Cardiac septum (tissue), 1 donor: ENCODE measurements at places on chromosomes 4 and X.

DNA sequence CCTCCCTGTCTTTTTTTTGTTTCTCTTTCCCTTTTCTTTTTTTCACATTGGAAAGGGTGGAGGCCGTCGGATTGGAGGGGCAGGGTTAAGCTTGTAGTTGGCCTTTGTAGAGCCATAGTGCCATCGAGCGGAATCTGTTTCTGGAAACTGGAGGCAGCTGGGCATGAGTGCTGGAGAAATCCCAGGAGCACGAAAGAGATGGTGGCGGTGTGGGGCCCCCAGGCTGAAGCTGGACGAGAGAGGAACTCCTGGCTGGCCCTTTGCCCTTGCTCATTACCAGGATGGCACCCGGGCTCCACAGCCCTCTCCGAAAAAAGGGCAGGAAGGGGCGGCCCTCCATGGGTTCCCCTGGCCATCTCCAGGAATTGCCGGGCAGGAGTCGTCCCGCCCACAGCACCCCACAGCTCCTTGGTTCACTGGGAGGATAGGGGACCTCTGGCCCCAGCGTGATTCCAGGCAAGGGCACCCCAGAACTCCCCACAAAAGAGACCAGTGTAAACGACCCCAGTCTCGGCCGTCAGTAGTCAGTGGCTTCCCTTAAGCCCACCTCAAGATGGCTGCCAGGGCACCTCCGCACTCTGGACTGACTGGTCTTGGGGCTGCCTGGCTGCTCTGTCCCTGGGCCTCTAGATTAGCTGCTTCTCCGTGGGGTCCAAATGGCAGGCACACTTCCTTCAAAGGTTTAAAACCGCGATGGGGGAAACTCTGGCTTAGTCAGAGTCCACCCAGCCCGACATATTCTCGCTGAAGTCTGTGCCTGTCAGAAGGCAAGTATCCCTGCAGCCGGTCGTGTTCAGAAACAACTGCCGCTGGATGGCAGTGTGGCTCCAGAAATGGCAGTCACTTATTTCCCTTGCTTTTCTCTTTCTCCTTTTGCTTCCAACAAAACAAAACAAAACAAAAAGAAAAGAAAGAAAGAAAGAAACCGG is 74.1 kb downstream of the NBDY start:
- peak; percentile 87 for DNase-seq

DNA sequence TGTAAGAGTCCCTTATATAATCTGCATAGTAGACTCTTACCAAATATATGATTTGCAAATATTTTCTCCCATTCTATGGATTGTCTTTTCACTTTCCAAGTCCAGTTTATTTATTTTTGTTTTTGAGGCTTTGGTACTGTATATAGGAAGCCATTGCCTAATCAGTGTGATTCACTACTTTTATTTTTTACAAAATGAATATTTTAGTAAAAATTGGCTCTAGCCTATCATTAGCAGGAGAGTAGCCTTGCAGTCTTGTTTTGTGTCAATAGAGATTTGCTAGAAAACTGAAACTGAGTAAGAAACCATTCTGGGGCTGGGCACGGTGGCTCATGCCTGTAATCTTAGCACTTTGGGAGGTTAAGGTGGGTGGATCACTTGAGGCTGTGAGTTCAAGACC is 199.9 kb upstream of the MAB21L2 start:
- DNase-seq, result no peak

GRCh38 chr4:24565054-24565453 is 19.3 kb downstream of the DHX15 start:
- no peak for DNase-seq

GRCh38 chr4:2942037-2942531 is 21.1 kb downstream of the NOP14 start:
- DNase-seq, result no peak

DNA sequence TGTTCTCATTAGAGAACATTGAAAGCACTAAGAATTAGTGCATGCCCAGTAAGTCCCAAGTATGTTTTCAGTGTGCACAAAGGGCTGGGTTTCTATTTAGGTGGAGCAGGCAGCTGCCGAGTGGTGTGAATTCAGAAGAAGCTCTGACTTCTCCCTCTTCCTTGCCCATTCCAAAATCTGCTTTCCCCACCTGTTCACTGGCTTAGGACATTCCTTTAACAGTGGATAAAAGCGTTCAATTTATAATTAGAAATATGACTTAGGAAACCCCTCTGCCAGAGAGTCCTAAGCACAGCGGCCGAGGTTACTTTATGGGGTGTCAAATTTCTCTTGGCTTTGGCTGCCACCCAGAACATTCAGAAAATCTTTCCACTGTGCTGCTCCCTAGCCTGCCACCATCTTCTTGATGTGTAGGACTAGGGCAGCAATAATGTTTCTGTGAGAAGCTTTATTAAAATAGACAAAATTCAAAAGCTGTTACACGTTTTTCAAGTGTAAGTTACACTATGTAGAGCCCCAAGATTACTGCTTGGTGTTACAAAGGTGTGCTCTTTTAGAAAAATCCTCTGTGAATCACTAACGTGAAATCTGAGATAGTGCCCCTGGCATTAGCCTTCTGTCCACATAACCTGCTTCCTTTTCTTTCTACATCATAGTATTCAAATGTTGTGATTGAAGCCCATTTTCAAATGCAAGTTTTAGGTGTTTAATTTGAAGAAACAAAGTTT is 191.6 kb upstream of the ANKRD50 start:
- no peak for DNase-seq

- DNase-seq, result no peak
Measured at GRCh38 chr4:124803026-124803425, 90.5 kb upstream of the ANKRD50 start.

GRCh38 chr4:17284323-17285175 is 227.3 kb downstream of the QDPR start:
- no peak for DNase-seq

- no peak for DNase-seq
Measured at GRCh38 chr4:48403779-48404178, 62.5 kb downstream of the SLAIN2 start.

GRCh38 chr4:28435314-28435713 is 1574.7 kb downstream of the STIM2 start:
- no peak for DNase-seq

- DNase-seq, result no peak
Measured at GRCh38 chr4:72938516-72938915, 131.0 kb downstream of the COX18 start.

DNA sequence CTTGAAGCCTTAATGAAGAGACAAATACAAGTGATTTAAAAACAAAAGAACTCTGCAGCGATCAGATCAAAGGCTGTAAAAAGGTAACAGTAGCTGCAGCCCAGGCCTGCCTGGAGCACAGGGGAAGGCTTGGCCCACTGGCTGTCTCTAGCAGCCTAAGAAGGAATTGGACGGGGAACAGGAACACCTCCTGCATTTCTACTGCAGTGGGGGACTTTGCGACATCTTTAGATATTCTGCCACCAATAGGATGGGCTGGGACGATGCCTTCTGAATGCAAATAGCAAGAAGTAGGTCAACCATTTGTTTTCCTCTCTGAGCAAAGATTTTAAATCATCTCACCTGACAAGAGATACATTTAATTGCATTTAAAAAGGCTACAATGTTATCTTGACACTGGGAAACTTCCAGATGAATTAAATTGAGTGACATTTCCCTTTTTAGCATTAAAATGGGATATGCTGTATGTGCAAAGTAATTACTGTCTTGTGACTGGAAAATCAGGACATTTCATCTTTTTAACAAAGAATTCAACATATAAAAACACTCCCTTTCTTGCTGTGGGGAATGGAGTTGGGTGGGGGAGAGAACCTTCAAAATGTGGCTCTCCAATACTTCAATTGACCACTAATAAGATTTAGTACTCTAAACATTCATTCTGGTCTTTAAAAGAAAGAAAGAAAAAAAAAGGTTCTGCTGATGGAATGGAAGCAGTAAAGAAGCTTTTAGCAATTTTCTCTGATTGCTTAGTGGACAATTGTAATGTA is 70.0 kb downstream of the NYX start:
- no peak for DNase-seq

- no peak for DNase-seq
Measured at GRCh38 chr4:83599183-83599582, 63.3 kb downstream of the GPAT3 start.

- DNase-seq, result no peak
Measured at GRCh38 chr4:65617416-65617815, 52.9 kb downstream of the EPHA5 start.

DNA sequence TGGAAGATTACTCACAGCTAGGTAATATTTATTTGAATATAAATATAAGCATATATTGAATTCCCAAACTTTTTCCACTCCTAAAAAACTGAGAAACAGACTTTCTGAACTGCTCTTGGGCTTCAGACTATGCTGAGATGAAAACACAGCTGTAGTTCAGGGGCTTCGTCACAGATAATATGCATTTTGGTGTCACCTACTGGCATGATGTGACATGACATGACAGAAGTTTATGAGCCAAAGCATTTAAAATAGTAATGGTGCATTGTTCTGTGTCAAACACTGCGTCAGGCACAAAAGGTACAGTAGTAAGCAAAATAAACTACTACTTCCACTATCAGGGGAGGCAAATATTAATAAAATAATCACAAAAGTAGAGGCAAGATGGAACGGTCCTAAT is 171.3 kb downstream of the BTC start:
- no peak for DNase-seq

DNA sequence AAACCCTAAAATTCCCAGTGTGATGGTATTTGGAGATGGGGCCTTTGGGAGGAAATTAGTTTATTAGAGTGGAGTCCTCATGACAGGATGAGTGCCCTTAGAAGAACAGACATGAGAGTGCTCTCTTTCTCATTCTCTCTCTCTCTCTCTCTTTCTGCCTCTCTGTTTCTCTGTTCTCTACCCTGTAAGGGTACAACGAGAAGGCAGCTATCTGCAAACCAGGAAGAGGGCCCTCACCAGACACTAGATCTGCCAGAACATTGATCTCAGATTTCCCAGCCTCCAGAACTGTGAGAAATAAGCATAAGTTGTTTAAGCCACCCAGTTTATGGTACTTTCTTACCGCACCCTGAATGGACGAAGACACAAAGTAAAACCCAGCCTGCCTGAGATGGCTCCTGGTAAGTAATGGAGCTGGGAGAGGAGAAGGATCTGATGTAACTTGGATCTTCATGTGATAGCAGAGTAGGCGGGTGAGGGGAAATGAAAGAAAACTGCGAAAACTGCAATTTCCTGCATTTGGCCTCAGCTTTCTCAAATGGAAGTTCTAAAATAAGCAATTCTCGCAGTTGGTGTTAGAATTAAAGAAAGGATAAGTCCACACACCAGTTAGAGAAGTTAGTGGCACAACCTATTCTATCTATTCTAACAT is 8.7 kb upstream of the CDS1 start:
- DNase-seq, result no peak

DNA sequence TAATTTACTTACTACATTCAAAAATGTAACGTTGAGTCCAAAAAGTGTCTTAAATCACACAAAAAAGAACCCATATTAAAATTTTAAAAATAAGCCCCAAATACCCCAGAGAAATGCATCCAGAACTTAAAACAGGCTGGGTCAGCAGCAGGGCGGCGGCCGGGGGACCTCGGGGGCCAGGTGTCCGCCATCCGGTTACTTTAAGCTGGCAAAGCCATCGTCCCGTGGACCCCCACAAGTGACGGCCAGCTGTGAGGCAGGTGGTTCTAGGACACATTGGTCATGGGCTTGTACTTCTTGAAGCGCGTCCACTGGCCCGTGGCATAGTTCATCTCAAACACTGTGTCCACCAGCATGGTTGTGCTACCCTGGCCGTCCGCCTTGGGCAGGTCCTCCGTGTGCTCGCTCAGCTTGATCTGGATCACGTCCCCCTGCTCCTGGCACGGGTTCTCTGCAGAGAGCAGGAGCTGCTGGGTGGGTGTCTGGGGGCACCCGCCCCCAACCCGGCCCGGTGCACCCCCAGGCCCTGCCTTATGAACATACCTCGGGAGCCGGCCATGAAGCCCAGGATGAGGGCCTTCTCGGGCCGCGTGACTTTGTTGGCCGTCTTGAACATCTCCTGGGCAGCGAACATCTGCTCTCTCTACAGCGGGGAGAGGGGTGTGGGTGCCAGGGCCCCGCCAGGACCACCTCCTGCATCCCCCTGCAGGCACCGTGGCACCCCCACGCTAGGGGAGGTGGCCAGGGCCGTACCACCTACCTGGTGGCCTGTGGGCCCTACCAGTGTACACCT is 25.5 kb downstream of the NELFA start:
- DNase-seq, result no peak

DNA sequence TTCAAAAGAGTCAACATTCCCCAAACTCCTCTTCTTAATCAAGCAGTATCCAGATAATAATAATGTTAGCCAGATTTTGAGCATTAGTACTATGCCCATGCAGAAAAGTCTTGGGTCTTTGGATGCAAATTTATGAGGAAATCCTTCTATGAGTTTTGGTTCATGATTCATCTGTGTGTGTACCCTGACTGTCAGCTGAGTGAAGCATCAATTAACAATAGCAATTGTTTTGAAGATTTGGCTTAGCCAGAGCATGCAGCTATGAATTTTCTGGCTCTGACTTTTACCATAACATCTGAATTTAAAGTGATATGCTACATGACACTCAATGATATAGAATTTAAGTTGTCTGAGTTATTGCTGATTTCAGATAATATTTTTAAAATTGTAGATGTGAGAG is 145.8 kb downstream of the KLHL4 start:
- DNase-seq, result no peak

DNA sequence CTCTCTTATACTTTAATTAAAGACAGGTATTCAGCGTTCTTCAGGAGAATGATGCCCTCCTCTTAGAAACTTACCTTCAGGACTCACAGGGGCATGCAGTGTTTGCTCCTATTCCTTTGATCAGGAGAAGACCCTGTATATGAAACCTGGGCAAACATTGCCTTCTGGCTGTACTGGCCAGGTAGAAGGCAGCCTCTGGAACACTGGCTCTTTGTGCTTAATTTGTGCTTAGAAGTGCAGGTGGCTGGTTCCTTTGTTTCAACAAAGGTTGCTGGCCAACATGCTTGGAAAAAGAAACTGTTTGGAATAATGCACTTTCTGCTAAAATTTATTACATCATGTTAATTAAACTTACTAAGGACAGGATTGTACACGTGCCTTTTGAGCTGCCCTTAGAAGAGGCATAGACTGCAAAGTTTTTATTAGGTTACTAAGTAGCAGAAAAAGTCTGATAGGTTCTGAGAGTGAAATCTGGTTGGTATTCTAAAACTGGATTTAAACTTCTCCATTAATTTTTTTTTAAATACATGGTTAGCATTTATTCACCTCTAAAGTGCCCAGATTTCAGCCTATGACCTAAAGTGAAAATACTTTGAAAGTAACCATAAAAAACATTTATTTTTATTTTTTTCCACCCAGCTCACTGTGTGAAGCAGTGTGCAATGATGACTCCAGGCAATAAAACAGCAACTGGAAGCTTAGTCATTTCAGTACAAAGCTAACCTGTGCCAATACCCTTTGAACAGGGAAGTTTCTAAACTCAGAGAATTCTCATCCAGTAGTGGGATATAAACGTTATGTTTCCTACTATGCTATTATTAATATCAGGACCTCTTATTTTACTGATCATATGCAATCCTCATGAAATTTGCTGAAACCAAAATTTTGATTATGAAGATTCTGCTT is 11.3 kb downstream of the RASSF6 start:
- no peak for DNase-seq

GRCh38 chr4:139808808-139809756 is 143.5 kb downstream of the MGST2 start:
- DNase-seq, result no peak
